ENCODE measurements at places on chromosomes 13 and 19. TPM values are rescaled to one million over a fixed set of nuclear protein-coding genes. Genes with fewer than 3 reads are reported as not detected.

FFAR2 gene
- total RNA-seq: not detected

CYP4F22 gene
- total RNA-seq: not detected

SPTBN4 gene
- 7.4 TPM for total RNA-seq

CABP5 gene
- not detected for total RNA-seq

ZNF112 gene
- total RNA-seq: 7.6 TPM

LENG9 gene
- total RNA-seq: 8.2 TPM

C19orf12 gene
- 23.1 TPM for total RNA-seq

PCSK4 gene
- total RNA-seq: 2.3 TPM

ZNF844 gene
- total RNA-seq: 13.2 TPM

PAK4 gene
- 14.0 TPM for total RNA-seq

CCL25 gene
- not detected for total RNA-seq

CPB2 gene
- total RNA-seq: not detected
